ENCODE measurements at places on chromosomes 12 and 14.
A peak's percentile ranks its signal among the peaks of the same experiment; 100 is the strongest.

GRCh38 chr14:103286968-103287850 is 46.8 kb upstream of the EIF5 start:
- no peak for DNase-seq

DNA sequence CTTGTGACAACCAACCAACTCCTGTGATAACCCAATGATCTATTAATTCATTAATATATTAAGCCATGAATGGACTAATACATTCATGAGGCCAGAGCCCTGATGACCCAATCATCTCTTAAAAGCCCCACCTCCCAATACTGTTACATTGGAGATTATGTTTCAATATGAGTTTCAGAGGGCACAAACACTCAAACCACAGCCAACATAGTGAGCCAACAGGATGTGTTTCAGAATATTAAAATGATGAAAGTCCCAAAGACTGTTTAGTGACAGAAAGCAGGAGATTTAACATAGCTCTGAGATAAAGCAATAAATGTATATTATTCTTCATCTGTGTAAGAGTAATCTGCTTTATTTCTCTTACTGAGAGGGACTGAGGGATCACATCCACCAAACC is 71.7 kb downstream of the PTPRO start:
- DNase-seq: no peak

- no peak for DNase-seq
Observed at GRCh38 chr12:30164382-30165318, 380.9 kb upstream of the TMTC1 start.

DNA sequence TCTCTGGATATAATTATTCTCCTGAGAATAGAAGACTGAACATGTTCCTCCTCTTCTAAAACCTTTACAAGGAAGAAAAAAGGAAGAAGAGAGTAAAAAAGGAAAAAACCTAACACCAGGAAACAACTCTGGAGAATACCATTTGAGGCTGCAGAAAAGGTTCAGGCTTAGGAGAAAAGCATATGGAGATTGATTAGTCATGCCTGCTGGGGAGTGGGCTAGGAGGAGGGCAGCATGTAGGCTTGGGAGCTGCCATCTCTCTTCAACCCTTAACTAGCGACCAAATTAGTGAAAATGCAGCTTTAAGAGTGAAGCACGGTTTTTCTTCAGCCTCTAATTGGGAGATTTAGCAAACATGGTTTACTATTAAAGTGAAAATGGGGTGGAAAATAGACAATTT is 273.0 kb upstream of the CRY1 start:
- no peak for DNase-seq

GRCh38 chr14:51668870-51669269 is 17.2 kb downstream of the FRMD6 start:
- DNase-seq: no peak

GRCh38 chr12:59780605-59781135 is 184.8 kb downstream of the SLC16A7 start:
- DNase-seq: no peak

- DNase-seq: no peak
Observed at GRCh38 chr12:114769634-114770033, 85.7 kb upstream of the TBX3 start.

DNA sequence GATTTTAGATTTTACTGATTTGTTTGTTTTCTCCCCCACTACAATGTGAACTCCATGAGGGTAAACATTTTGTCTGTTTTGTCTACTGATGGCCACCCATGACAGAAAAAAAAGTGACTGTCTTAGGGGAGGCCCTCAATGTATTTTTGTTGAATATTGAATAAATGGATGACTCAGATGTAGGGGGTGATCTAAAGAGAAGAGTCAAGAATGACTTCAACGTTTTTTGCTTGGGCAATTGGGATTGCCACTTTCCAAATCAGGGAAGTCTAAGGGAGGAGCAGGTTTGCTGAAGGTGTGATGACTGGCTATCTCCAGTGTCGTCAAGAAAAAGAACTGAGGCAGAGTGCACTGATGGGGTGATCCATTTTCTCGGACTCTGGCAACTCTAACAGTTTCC is 10.7 kb upstream of the PHC1 start:
- no peak for DNase-seq

GRCh38 chr14:24418492-24418873 is 11.0 kb downstream of the CBLN3 start:
- no peak for DNase-seq

DNA sequence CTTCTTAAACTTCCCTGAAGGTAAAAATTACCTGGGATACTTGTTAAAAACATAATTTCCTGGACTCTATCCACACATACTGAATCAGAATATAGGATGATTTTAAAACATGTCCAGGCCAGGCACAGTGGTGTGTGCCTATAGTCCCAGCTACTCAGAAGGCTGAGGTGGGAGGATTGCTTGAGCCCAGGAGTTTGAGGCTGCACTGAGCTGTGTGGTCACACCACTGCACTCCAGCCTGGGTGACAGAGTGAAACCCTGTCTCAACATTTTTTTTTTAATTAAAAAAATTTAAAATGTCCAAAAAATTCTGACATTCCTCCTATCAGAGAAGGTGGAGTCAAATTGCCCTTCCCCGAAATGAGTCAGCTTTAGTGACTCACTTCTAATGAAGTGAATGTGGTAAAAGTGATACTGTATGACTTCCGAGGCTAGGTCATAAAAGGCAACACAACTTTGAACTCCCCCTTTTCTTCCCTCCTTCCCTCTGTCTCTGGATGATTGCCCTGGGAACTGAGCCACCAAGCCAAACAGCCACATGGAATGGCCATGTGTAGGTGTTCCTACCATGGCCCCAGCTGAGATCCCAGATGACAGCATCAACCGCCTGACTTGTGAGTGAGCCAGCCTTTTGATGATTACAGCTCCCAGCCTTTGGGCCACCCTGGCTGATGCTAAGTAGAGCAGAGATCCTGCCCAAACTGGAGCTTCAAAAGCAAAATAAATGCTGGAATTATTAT is 36.3 kb downstream of the LIMA1 start:
- DNase-seq: no peak

DNA sequence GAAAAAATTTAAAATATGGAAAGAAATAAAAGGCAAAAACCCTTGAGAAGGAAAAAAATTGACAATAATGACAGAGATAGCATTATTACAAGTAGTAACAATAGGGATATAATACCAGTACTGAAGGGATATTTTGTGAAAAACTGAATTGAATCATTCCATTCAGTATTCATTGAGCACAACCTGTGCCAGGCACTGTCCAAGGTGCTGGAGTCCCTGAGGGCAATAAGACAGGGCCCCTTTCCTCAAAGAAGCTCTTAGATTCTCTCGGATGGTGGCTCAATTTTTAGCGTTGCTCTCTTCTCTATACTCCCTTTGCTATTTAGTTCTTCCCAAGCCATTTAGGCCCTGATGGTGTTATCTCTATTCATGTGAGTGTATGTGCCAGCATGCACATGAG is 34.3 kb upstream of the GAS2L3 start:
- peak; percentile 2 for DNase-seq

GRCh38 chr12:123151457-123152454 is 866 bp upstream of the PITPNM2 start:
- DNase-seq: no peak

GRCh38 chr12:79883216-79883615 is 51.7 kb downstream of the PPP1R12A start:
- DNase-seq: no peak

DNA sequence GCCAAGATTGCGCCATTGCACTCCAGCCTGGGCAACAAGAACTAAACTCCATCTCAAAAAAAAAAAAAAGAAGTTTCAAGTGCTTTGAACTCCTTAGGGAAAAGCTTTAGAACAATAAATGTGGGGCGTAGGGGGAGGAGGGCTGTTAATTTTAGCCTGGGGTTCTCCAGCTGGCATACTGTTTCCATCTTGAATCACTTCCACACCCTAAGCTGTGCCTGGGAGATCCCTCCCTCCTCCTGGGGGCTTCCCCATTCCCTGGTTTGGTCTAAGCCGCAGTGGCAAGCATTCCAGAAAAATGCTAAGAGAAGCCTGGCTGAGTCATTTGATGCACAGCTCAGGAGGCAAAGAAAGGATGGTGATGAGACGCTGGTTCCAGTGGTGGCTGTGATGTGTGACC is 2.3 kb upstream of the ZNF384 start:
- no peak for DNase-seq

GRCh38 chr14:48726080-48726642 is 860.0 kb downstream of the RPS29 start:
- no peak for DNase-seq

DNA sequence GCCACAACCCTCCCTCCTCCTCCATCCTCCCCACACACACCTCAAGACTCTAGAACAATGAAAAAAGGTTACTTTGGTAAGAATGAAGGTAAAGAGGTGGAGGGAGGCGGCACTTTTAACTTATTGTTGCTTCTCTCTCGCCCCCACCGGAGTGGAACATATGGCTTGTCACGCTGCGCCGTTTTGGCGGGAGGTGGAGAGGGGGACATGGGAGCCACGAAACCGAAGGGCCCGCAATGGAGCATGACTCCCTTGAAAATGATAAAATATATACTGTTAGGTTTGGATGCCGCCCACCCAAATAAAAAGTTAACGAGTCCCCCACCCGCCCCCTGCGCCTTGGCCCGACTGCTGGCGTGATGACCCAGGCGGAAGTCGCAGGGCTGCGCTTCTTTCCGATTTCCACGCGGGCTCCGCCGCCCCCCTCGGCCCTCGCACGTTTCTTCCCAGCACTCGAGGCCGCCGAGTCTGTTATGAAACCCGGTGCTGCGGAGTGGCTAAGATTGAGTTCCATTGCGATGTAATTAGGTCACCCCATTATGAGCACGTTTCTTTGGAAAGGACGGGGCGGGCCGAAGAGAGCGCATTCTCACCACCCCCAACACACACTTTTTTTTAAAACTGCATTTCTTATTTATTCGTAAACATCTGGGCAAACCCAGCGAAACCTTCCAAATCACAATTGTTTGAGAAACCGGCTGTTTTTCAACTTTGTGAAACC is 1.4 kb upstream of the ZFP36L1 start:
- peak; percentile 77 for DNase-seq

GRCh38 chr14:36454599-36455240 is 65.3 kb downstream of the NKX2-1 start:
- DNase-seq: no peak

GRCh38 chr14:31476131-31476866 is 11.5 kb downstream of the GPR33 start:
- DNase-seq: no peak

DNA sequence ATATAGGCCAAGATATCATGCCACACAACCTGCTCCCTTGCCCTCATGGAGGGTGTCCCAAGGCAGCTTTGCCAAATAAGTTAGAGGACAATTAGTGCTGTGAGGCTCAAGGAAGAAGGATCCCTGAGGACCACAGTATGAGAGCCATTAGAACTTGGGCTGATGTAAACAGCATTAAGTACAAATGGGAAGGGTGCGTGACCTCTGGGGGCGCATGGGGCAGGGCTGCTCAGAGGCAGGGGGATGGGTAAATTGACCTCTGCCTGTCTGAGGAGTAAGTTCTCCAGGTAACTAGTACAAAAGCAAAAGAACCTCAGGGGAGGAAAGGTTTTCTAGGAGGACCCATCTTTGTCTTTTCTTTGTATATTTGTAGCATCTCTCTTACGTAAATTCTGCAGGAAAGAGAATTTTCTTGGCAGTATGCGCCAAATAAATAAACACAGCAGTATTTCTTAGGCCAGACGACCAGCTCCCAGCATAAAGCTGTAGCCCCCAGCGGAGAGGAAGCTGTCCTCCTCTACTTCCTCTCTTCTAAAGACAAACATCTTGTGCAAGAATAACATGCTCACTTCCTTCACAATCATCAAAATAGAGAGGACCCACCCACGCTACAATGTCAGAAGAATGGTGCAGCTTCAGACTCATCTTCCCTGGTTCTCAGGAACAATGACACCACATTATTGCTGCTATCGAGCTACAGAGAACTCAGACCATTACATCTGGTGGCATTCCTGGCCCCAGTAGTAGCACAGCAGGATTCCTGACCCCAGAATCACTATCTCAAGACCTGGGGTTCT is 16.4 kb upstream of the VWF start:
- DNase-seq: peak; percentile 17

All from stimulated activated CD4-positive, alpha-beta T cell treated with anti-CD3 and anti-CD28 coated beads, Interleukin-4, amount 100 ng/mL, for 48 hours (primary cell).